MCF 10A (cell line): ENCODE measurements at places on chromosomes 3 and 15.
A peak's percentile ranks its signal among the peaks of the same experiment; 100 is the strongest.

- DNase-seq = no peak
These were observed 104.8 kb upstream of the PLSCR5 start for GRCh38 chr3:146709969-146710368.

DNA sequence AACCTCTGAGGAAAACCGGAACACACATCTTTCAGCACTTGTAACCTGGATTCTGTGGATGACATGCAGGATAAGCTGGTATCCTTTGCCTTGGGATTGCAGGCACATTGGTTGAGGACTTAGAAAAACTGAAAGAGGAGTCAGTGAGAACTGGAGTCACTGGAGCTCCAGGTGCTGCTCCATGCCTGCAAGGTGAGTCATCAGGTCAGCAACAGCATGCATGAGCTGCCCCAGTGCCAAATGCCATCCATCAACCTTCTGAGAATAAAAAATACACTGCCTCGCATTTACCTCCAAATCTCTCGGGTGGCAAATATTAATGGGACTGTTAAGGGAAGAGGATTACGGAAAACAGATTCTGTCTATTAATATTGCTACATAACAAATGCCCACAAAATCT is 729.1 kb downstream of the NTRK3 start:
- DNase-seq = peak; percentile 42

DNA sequence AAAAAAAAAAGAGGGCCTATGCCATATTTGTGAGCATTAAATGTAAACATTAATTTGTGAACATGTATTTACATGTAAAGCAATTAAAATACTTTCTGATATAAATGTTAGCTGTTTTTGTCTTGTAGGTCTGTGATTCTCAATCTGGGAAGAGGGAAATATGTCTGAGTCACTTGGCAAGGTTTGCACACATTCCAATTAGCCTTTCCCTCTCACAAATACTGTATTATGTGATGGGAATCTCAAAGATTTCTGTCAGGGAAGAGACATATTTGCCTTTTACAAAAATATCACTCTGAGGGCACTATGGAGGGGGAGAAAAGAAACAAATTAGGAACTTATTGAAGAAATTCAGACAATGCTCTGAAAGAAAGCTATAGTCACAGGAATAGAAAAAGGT is 483.6 kb downstream of the GBE1 start:
- DNase-seq = no peak

DNA sequence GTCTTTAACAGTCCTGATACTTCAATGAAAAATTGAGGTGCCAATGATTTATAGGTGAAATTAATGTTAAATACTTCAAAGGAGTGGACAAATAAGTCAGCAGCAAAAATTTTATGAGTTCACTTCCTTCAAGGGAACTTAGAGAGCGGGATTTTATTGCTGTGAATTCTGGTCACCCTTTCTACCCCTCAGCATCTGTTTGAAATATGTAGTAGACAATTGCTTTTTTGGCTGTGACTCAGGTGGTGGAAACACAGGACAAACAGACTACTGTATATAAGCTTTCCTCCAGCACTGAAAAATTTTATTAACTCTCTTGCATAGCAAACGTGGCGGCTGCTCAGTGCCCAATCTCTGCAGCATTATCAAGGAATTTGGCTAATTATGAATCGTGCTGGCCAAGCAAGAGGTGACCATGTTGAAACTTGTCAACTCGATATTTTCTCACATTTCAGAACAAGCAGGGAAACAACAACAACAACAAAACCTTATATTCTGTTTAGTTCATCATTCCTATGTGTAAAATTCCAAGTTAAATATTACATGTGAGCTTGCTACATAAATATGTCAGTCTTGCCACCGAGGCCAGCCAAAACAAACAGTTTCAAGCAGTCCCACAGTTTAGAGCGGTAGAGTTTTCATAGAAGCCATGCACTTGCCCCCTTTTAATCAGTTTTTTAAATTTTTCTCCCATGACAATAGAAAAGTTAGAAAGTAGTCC is 420.2 kb downstream of the FOXP1 start:
- no peak for DNase-seq

DNA sequence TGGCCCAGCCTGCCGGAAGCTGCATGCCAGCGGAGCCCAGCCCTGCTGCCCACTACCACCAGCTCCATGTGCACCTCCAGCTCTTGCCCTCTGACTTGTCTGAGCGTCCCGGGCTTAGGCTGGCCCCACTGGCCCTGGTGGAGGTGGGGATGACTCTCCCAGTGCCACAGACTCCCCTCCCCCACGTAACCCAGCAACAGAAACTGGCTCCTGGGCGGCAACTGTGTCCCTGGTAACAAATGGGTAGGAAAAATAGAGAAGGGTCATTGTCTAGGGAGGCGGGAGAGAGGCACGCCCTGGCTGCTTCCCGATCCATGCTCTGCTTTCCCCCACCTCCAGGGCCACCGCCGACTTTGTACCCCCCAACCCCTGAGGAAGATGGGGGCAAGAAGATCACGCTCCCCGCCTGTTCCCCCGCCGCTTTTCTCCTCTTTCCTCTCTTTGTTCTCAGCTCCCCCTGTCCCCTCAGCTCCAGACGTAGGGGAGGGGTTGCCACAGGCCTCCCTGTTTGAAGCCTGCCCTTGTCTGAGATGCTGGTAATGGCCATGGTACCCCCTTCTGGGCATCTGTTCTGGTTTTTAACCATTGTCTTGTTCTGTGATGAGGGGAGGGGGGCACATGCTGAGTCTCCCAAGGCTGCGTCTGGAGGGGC is 10.8 kb upstream of the SEMA3B start:
- no peak for DNase-seq

DNA sequence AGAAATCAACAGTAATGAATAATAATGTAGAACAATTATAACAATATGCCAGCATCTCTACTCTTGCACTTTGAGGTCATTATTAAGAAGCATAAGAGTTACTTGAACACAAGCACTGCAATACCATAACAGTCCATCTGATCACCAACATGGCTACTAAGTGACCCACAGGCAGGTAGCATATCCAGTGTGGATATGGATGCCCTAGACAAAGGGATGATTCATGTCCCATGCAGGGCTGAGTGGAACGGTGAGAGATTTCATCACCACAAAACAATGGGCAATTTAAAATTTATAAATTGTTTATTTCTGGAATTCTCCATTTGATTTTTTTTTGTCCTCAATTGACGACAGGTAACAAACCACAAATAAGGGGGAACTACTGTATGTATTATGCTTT is 107.7 kb upstream of the TSC22D2 start:
- DNase-seq = peak; percentile 52

GRCh38 chr15:24954783-24955530 is at the start of the genes SNRPN and SNURF:
SNRPN (plus strand) TSS chr15:24954987; CDS start chr15:24974454, 19,467 bp downstream.
SNURF (plus strand) TSS chr15:24954987; CDS start chr15:24955049, 62 bp downstream.
- DNase-seq = peak; percentile 53

- DNase-seq = no peak
These were observed 189.2 kb downstream of the LPP start for GRCh38 chr3:188342991-188343732.

GRCh38 chr15:39330061-39330460 is 250.8 kb upstream of the THBS1 start:
- DNase-seq = no peak

DNA sequence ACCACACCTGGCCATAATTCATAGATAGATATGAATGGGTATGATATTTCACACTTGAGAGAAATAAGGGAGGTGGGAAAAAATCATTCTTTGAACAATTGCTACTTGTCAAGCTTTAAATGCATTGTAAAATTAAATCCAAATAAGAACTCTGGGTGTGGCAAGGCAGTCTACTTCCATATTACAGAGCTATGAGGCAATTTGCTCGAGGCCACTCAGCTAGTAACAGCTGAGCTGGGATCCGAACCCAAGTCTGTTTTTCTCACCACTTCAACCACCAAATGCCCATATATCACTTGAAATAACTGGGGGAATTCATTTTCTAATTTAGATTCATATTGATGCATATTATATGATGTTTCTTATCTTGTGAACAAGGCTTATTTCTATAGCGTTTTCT is 482.2 kb upstream of the ADAMTS9 start:
- DNase-seq = no peak

GRCh38 chr3:47452453-47453215 is 23.1 kb downstream of the SCAP start:
- no peak for DNase-seq

- DNase-seq = no peak
These were observed 164.6 kb downstream of the DPH6 start for GRCh38 chr15:35381328-35381727.

DNA sequence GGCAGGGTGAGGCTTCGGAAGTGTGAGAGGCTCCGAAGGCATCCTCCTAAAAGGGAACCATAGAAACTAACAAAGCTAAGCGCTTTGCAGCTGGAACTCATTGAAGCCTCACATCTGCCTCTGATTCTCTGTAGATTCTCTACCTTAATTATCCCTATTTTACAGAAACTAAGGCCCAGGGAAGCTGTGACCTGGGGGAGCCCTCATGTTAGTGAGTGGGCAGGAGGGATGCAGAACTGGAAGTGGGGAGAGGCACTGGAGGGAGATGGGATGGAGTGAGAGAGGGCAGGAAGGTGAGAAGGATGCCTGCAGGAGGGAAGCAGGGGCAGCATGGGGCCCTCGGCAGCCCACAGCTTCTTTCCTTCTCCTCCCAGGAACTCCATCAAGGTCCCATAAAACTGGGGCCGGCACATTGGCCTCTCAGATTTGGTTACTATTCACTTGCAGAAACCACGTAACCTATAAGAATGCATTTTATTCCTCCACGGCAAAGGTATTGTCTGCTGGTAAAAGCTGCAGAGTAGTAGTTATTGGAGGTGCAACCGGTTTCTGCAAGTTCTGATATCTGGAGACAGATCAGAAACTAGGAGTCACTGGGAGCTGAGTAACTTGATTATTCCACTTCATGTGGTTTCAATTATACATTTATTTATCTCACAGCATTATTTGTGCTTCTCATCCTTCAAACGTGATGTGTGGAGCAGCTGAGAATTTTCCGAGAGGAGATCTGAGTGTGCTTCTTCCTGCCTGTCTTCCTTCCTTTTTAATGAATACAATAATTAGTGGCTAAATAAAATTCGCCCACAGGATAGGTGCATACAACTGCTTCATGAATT is 24.0 kb upstream of the CHCHD6 start:
- DNase-seq = no peak

- no peak for DNase-seq
These were observed 103.4 kb upstream of the MELTF start for GRCh38 chr3:197132916-197133530.

DNA sequence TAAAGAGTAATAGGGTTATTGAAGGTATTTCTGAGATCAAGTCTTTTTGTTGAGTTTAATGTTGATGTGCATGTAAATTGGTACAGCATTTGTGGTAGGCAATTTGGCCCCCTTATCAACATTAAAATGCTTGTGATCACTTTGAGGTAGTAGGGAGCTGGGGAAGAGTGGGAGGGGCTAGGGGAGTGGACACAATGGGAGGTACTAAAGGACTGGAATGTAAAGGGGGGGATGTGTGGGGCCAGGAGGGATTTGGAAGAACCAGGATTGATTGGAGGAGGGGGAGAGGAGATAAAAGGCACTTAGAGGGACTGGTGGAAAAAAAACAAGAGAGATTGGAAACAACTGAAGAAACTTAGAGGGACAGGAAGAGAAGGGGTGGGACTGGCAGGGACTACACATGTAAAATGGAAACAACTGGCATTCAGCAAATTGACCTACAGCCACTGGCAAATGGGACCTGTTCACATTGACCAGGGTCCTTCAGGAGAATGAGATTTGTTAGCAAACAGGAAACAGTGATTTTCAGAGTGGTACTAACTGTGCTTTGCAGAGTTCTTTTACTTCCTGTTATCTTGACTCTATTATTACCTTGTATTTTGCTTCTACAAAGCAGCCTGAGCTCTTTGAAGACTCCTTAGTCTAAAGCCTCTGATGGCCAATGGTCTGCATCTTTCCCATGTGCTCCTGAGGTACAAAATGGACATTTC is 47.8 kb upstream of the ZBTB38 start:
- no peak for DNase-seq

GRCh38 chr15:38707802-38708671 is 143.4 kb upstream of the RASGRP1 start:
- peak; percentile 68 for DNase-seq

GRCh38 chr15:57183041-57183440 is 193.3 kb upstream of the CGNL1 start:
- DNase-seq = no peak

DNA sequence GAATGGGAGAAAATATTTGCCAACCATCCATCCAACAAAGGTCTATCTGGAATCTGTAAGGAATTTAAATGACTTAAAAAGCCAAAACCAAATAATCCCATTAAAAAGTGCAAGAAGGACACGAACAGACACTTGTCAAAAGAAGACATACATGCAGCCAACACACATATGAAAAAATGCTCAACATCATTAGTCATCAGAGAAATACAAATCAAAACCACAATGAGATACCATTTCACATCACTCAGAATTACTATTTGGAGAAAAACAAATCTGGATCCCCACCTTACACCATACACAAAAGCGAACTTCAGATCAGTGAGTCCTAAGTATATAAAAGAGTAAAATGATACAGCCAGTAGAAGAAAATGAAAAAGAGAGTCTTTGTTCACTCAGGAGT is 58.6 kb upstream of the MNS1 start:
- no peak for DNase-seq

- DNase-seq = no peak
These were observed 24.4 kb downstream of the ZNF710 start for GRCh38 chr15:90025489-90026033.

DNA sequence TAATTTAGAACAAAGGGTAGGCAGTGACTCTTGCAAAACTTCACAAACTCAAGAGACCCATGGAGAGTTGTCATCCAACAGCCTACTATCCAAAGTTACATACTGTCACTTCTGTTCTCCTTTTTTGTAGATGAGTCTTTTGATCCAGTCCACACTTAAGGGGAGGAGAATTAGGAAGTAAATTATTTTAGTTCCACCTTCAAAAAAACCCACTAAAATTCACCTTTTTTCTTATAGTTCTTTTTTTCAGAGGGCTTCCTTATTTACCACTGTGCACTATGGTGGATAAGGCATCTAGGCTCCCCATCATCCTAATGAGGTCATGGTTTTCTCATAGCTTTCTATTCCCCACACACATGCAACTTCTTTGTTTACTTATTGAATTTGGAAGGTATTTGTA is 8.6 kb upstream of the TCAIM start:
- DNase-seq = no peak

DNA sequence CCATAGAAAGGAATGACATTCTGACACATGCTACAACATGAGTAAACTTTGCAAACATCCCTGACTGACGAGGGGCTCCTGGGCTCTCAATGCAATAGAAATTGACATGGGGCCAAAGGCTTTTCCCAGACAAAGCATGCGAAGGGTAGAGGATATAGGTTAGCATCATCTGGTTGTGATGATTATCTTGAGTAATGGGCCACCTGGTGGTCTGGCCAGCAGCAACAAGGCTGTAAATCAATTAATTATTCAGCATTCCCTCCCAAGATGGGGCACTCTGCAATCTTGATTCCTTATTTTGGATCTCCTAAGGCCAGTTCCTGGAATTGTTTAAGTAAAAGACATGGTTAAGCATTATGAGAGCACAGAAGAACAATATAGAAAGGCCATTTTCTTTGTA is 99.2 kb downstream of the AGBL1 start:
- DNase-seq = no peak

DNA sequence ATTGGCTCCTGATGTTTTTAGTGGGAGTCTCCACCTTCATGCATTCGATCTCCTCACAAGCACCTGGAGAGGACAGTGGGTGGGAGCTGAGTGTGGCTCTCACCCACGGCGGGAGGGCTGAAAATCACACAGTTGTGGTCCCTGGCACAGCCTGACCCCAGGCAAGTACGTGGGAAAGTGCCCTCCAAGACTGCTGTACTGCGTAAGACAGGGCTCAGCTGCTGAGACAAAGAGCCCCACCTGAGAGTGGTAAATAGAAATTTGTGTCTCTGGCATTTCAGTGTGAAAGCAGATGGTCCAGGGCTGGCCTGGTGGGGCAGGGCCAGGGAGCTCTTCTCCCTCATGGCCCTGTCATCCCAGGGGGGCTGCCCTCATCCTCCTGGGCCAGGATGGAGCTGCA is 77.4 kb upstream of the IQSEC1 start:
- no peak for DNase-seq
